NCI-H1092 treated with DMSO at 0.1 percent for 48 hours (cell line): ENCODE measurements at places on chromosomes 16 and 17.
A peak's percentile ranks its signal among the peaks of the same experiment; 100 is the strongest.

GRCh38 chr17:7992924-7993323, 9.5 kb upstream of the GUCY2D start:
- no peak for DNase-seq

DNA sequence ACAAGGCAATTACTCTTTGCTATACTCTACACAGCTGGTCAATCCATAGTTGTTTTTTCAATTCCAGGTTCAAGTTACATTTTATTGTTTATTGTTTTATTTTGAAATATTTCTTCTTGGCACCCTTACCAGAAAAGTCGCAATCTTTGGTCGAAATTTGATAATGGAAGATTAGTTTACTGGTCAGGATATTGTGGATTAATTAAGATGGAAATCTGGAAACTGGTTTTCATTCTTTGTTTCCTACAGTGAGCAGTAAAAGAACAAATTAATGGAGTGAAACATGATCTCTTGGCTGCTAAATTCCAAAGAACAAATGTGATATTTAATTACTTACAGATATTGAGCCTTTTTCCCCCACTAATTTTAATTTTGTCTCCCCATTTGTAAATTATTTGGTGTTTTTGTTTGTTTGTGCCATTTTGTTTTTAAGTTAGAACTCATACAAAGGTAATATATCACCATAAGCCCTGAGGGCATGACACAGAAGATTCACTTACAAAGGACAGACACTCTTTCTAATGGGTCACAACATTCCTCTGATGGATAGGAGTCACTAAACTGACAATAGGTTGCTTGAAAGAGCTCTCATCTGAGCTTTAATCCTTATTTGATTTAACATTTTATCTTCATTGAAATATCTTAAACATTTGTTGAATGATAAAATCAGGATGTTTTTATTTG, 700.2 kb downstream of the KCNJ2 start:
- no peak for DNase-seq

DNA sequence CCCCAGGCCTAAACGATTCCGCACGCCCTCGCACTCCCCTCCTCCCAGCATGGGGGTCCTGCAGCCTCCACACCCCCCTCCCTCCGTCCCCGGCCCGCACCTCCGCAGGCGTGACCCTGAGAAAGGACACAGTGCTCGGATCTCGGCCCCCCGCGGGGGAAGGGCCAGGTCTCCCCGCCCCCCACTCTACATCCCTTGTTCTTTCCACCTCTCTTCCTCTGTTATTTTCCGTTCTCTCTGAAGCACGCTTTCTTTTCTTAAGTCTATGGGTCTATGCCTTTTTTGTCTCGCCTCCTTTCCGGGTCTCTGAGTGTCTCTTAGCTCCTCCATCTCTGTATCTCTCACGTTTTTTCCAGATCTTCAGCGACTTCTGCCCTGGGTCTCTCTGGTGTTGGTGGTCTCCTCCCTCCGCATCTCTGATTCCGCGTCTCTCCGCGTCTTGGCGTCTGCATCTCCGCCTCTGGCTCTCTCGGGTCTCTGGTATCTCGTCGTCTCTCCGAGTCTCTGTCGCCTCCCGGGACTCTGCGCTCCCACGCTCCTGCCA, 2.1 kb upstream of the HES7 start:
- DNase-seq = peak; percentile 29

GRCh38 chr17:45093444-45094110, 32.5 kb downstream of the NMT1 start:
- DNase-seq = no peak

- DNase-seq = no peak
Measured at GRCh38 chr16:67006930-67007658, 18.7 kb downstream of the CES4A start.
